ENCODE measurements at places on chromosomes 4 and X.

- no peak for DNase-seq
These were observed 27.2 kb downstream of the HTR2C start for GRCh38 chrX:114611018-114611619.

DNA sequence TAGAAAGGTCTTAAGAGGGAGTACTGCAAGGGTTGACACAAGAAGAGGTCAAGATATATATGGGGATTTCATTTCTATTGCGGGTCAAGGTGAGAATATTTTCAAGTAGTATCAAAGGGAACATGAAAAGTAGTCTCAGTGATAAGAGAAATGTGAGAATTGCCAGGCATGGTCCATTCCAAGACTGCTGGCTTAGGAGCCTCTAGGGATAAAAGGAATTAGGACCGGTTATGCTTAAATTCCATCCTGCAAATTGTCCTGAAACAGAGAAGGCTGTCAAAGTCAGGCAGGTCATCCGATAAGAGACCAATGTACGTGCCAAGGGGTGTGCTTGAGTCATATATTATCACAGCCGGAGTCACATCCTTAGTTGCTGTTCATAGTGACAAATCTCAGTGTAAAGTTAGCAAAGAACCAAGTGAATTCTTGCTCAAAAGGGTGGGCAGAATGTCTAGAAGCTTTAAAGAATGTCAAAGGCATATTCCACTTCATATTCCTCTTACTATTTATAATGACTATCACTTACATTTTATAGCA is 133.6 kb downstream of the CBLL2 start:
- DNase-seq, result no peak

- DNase-seq, result no peak
These were observed 12.4 kb downstream of the SH3KBP1 start for GRCh38 chrX:19875050-19875431.

GRCh38 chr4:124018383-124019317 is 622.1 kb downstream of the SPRY1 start:
- peak; percentile 39 for DNase-seq

GRCh38 chr4:146442801-146443200 is 78.9 kb downstream of the SLC10A7 start:
- DNase-seq, result no peak

DNA sequence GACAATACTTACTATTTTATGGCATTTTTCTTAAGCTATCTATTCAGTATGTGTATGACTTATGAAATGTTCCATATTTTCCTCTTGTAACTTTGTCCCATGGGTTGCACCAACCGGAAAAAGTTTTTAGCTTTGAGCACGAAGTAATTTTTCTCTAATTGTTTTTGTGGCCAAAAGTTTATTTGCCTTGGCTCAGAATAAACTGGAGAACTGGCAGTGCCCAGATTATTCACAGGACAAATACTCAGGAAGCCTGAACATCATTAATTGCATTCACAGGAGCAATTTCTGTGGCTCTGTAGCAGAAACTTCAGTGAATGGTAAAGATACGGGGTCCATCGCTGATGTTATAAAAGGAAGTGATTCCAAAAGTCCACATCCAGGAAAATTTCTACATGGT is 184.5 kb downstream of the ARHGAP10 start:
- no peak for DNase-seq

- no peak for DNase-seq
These were observed 31.0 kb upstream of the TLR3 start for GRCh38 chr4:186037692-186038658.

GRCh38 chr4:125313989-125314667 is 627 bp upstream of the FAT4 start:
- DNase-seq, result no peak

DNA sequence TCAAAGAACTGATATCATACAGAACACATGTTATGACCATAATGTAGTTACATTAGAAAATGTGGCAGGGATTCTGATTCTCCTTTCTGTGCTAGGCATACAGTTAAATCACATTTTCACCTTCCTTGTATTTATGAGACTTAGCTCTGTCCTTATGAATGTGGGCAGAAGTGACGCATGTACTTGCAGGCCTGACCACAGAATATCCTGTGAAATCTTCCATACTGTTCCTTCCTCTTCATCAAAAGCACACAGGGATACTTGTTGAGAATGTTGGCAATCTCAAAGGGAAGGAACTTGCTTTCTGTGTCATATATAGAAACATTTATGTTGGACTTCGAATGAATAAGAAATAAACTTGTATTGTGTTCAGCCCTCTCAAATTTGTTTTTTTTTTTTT is 17.2 kb upstream of the MYOZ2 start:
- no peak for DNase-seq

- no peak for DNase-seq
These were observed 1101.8 kb downstream of the PCDH19 start for GRCh38 chrX:99308302-99308701.

DNA sequence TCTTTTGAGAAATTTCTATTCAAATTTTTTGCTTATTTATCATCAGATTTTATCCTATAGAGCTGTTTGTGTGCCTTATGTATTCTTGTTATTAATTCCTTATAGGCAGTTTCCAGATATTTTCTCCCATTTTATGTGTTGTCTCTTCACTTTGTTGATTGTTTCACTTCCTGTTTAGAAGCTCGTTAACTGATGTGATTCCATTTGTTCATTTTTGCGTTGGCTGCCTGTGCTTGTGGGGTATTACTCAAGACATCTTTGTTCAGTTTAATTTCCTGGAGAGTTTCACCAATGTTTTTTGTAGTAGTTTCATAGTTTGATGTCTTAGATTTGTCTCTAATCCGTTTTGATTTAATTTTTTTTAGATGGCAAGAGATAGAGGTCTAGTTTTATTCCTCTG is 14.6 kb downstream of the ZNF718 start:
- DNase-seq, result no peak

GRCh38 chrX:8191022-8191421 is 20.0 kb upstream of the VCX2 start:
- DNase-seq, result no peak

DNA sequence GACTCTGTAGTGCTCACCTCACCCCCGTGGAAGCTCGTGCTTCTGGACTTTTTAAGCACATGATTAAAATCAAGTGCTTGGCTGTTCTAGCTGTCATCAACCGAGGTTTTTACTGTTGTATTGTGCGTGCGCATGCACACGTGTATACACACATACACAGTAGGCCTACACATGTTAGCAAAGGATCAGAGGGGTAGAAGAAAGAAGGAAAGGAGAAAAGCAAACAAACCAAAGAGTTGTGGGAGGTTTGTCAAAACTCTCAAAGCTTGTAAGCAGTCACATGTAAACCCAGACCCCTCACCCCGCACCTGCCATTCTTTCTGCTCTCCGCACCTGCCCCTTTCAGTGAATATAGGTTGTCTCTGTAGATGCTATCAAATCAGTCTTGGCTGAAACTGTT is 311.8 kb downstream of the HS3ST1 start:
- no peak for DNase-seq

DNA sequence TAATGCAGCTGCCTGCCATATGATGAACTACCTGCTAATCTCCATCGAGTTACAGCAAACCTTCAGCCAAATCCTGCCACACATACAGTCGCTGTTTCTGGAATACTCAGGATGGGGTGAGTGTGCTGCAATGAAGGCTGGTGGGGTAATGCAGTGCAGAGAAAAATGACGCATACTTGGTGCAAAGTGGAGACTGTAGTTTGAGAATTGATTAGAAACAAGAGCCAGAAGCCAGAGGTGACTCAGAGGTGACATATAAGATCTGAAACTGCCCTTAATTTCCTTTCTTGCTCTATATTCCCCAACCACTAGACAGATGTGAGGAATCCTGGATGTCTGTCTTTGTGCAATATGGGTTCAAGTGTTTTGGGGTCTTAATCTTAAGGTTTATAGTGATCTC is 22.0 kb downstream of the C4orf54 start:
- no peak for DNase-seq

DNA sequence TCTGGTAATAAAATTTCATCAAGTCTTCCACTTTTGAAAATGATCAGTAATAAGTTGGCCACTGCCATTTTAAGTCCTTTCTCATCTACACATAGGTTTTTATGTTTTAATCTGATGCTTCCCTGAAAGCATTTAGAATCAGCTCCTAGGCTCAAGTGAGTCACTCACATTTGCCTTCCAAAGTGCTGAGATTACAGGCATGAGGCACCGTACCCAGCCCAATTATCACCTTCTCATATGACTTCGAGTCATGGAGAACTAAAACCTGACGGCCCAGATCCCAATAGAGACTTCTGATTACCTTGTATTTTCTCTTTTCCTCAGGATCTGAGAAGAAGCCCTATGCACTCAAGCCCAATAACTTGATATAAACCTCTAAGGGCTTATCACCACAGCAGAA is 140.8 kb downstream of the OPHN1 start:
- DNase-seq, result no peak

- no peak for DNase-seq
These were observed 88.0 kb upstream of the TLR2 start for GRCh38 chr4:153595894-153596601.

- peak; percentile 21 for DNase-seq
These were observed 589 bp upstream of the NEUROG2 start for GRCh38 chr4:112516471-112517066.

GRCh38 chrX:67004451-67004850 is 365.6 kb upstream of the EDA2R start:
- DNase-seq, result no peak

- no peak for DNase-seq
These were observed 653.6 kb upstream of the NR3C2 start for GRCh38 chr4:149095811-149096210.

DNA sequence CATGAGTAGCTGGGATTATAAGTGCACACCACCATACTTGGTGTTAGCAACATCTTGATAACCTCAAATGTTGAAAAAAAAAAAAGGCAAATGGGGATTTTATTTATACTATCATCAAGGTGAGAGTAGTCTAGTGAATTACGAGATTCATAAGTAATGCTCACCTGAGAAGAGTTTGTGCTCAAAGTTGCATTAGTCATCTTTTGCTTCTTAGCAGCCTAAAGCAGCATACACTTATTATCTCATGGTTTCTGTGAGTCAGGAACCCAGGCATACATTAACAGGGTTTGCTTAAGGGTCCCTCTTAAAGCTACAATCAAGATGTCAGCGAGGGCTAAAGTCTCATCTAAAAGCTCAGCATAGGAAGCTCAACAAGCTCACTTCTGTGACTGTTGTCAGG is 8.2 kb upstream of the EXOSC9 start:
- DNase-seq, result no peak

DNA sequence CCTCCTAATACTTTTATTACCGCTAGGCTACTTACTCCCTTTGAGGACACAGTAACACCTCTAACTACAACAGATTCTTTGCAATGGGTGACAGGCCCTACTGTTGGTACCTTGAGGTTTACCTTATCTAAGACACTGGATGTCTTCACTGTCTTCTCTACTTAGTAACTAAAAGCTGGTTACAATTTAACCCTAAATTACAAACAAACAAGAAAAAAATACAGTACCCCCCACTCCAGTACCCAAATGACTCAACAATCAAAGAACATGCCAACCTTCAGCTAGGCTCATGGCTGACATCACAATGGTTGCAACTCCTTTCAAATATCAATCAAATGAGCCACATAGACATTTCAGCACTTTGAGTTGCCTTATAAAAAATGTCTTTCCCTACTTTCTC is 198.0 kb downstream of the GUCY2F start:
- no peak for DNase-seq

GRCh38 chr4:163372029-163372428 is 28.3 kb downstream of the NPY5R start:
- no peak for DNase-seq

- no peak for DNase-seq
These were observed 29.8 kb upstream of the IL13RA2 start for GRCh38 chrX:115047181-115047580.

DNA sequence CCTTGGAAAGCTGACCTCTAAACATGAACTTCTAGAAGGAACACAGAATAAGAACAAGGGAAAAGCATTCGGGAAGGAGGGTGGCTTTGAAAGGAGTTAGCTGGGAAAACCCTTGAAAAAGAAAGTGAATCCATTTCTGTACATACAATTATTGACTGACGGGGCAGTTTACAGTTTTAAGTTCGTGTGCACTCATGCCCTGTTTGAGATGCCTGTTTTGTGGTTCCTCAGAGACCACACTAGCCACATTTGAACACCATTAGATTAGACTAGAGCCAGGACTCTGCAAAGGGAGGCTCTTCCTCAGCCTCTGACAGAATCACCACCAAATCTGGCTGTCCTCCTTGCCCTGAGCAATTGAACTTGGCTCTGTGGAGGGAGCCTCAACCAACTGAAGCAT is 158.3 kb downstream of the PALLD start:
- no peak for DNase-seq

- DNase-seq, result no peak
These were observed 187.0 kb downstream of the AASDH start for GRCh38 chr4:56200275-56200674.

- DNase-seq, result peak; percentile 69
These were observed 660.3 kb upstream of the PITX2 start for GRCh38 chr4:111283066-111283677.

DNA sequence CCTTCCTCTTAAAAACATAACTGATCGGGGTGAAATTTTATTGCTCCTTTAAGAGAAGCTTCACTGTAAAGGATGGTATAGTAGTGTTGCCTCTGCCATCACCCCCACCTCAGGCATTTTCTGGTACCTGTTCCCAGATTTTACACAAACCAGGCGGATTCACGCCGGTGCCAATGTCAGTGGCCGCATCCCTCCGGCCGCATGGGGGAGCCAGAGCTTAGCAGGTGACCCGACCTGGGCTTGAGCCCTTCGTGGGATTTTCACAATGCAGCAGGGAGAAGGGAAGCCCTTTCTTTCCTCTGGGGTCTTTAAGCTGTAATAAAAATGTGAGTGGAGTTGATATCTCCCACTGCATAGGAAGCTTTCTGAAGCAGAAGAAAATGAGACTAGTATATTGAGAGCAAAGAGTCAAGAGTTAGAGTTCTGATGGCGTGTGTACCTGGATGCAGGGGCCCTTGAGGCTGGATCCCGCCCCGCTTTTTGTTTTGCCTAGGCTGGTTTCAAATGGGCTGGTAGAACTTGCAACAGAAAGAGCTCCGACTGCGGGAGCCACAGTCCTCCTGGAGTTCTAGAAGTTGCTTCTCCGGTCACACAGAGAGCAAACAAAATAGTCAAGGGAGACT is 59.4 kb downstream of the POLR2B start:
- DNase-seq, result peak; percentile 51

DNA sequence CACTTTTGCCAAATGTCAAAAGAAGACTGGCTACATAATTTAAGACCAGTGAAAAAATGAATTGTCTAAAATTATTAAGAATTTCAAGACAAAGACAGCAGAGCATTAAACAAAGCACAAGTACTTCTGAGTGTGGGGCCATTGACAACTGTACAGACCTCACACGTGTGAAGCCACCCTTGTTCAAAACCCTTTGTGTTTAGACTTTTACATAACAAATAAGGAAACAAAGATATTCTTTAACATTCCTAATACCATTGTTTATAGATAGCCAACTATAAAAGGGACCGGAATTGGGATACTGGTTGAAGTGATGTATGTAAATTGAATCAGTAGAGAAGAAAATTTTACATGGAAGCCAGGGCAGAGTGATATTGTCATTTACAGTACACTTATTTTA is 624.2 kb downstream of the PCDH18 start:
- no peak for DNase-seq

DNA sequence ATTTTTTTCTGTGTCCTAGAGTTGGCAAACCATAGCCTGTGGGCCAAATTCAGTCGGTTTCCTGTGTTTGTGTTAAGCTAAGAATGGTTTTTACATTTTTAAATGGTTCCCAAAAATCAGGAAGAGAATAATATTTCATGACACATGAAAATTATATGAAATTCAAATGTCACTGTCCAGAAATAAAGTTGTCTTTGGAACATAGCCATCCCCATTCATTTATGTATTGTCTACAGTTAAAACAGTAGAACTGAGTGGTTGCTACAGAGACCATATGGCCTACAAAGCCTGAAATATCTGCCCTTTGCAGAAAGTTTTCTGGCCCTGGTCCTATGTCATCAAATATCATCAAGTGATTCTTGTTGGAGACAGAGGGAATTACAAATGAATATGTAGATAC is 15.5 kb downstream of the FRMPD4 start:
- DNase-seq, result no peak

All from psoas muscle (tissue), 8 donors.